T1000 (cell line): ENCODE measurements at places on chromosomes 11 and 22.

- peak; percentile 14 for DNase-seq
These were observed 8.3 kb downstream of the SMTN start for GRCh38 chr22:31089160-31090100.

GRCh38 chr11:113721462-113722066 is 15.5 kb upstream of the TMPRSS5 start:
- no peak for DNase-seq

DNA sequence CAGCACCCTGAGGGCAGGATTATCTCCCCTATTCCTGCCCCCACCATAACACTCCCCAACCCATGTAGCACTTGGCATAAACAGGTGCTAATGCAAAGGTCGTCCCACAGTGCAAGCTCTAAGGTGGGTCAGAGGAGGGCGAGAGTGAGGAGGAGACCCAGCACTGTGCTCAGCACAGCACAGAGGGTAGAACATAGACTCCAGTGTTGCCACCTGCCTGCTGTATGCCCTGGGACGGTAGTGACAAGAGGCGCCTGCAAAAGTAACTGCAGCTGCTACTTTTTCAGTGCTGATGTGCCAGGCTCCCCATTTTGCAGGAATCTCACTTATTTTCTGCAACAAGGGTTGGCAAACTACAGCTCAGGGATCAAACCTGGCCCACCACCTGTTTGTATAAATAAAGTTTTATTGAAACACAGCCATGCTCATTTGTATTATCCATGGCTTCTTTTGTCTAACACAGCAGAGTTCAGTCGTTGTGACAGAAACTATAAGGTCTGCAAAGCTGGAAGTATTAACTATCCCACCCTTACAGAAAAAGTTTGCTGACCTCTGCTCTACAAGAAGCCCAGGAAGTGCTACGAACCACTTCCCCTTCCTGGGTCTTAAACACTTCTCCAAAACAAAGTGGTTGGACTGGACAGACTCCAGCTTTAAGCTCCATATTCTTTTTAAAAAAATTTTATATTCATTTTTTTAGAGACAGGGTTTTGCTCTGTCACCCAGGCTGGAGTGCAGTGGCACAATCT is 16.9 kb upstream of the CDC42BPG start:
- DNase-seq, result no peak

DNA sequence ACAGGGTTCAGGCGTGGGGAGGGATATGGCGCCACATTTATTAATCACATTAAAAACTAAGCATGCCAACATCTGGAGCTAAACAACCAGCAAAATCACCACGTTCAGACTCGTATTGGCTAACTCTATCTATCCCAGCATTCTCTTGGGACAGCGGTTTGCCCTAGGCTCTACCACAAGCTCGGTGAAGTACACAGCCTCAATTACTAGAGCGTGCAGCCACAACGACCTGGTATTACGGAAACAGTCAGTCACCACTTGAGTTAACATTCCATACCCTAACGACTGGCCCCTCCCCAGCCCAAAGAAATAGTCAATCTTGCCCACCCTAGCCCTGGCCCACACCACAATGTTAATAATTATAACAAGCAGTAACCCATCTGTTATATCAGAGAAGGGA is 32.1 kb downstream of the APOL5 start:
- DNase-seq, result no peak

DNA sequence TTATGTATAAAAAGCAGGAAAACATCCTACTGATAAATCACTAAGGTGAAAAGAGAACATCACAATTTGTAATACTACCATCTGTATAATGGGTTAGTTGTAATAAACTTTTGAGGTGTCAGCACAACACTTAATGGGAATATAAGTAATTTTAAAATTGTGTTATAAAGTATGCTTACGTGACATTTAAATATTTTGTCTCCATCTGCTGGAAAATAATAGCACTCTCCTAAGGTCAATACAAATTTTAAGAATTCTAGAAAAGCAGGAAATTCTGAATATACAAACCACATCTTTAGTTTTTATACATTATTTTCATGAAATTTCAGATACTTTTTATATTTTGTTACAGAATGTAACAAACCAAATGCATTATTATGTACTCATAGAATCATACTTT is 19.5 kb downstream of the CWF19L2 start:
- DNase-seq, result no peak

DNA sequence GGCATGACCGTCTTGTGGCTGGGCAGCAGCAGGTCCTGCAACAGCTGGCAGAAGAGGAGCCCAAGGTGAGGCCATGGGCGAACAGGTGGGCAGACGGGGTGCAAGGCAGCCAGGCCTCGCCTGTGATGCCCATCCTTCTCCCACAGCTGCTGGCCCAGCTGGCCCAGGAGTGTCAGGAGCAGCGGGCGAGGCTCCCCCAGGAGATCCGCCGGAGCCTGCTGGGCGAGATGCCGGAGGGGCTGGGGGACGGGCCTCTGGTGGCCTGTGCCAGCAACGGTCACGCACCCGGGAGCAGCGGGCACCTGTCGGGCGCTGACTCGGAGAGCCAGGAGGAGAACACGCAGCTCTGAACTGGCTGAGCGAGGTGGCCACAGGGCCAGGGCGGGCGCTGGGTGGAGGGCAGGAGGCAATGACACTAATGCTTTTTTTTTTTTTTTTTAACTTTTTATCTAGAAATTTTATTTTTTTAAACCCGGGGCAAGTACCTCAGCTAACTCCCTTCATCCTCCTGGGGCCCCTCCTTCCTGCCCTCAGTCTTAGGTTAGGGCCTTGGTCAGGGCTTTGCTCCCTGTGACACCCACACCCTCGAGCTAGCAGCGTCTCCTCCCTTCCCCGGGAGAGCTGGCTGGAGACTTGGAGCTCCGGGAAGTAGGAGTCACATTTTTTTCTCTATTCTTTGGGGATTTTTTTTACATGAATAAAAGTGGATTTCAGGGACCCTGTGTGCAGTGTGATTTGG is 16.0 kb downstream of the PLCB3 start:
- DNase-seq, result no peak

GRCh38 chr11:44531636-44532035 is 33.8 kb upstream of the CD82 start:
- no peak for DNase-seq

DNA sequence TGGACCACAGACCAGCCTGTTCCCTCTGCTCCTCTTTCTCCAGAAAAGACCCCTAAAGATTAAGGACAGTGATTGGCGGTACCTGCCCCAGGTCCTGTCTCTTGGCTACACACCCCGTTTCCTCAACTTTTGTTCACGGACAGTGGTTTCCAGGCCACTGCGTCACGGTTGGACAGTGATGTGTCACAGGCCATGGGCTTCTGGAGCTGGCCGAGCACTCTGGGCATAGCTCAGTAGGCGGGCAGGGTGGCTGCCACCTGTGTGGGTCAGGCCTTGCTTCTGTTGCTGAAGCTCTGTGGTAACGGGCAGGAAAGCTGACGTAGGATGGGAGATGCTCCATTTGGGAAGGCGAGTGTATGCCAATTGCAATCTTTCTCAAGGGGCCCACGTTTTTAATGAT is 13.6 kb downstream of the TUB start:
- DNase-seq, result no peak

DNA sequence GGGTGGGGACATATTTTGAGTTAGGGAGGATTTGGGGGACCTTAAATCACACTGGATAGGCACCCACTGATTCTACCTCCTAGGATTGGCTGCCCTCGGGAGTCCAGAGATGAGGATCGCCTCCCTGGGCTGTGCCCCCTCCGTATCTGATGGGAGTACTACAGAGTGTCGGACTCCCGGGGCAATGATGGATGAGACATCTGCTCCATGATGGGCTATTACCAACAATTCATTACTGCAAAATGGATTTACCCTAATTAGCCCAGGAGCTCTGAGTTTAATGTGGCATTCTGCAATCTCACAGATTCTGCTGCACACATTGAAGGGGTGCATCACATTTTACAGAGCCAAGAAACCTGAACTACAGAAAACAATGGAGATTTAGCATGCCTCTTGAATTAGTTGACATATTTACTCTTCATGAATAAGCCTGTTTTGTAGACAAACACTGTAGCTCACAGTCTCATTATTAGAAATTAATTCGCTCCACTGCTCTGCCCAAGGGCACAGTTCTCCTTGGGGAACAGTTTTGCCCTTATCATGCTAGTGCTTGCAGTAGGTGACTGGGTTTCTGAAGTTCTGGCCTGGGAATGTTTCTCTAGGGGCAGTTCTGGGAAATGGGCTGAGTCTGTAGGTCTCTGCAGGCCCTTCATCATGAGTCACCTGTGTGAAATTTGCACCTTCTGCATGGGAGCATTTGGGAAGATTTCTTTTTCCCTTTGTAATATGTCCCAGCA is 217.1 kb upstream of the PLET1 start:
- DNase-seq, result no peak

- no peak for DNase-seq
These were observed 5.5 kb upstream of the FADS3 start for GRCh38 chr11:61896665-61897386.

DNA sequence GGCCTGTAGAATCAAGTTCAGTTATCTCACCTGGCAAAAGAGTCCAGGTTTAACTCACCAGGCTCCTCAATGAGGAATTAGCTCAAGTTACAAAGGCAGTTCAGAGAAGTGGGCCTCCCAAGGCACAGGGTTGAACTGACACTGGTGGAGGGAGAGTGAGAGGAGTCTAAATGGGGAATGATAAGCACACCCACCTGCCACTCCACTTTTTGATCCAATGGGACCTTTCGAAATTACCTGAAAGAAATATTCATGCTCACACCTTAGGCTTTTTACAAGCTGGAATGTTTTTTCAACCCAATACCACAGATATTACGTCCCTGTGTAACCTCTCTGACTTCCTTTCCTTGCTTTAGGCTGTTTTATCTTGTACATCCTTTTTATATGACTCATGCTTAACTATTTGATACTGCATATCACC is 642.7 kb upstream of the TENM4 start:
- no peak for DNase-seq

DNA sequence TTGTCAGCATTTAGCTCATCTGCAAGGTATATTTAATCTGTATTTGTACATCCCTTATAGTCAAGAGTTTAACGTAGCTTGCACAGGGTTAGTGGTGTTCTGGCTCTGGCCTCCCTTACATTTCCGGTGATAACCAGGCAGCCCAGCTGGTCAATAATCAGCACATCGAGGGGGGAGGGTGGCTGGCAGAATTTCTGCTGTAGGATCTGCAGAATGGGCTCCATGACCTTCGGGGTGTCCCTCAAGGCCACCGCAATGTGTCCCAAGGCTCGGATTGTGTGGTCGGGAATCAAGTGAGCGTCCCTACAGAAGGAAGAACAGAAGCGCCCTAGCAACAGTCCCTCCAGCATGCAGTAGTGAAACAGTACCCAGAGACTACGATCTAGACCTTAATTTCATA is 25.1 kb downstream of the SERPIND1 start:
- no peak for DNase-seq

DNA sequence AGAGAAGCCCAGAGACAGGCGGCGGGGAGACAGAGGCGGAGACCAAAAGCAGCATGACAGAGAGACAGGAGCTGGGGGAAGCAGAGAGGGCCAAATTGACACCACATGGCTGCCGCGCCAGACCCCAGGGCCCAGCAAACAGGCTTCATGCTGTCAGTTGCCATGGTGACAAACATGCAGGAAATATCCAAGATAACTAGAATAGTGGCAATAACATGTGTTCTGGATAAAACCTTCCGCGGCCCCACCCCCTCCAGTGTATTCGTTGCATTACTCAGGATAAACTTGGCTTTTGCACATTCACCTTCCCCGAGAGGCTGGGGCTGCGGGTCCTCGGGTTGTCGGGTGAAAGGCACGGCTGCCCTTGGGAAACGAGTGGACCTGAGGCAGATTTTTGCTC is 49.9 kb upstream of the CDON start:
- DNase-seq, result no peak

DNA sequence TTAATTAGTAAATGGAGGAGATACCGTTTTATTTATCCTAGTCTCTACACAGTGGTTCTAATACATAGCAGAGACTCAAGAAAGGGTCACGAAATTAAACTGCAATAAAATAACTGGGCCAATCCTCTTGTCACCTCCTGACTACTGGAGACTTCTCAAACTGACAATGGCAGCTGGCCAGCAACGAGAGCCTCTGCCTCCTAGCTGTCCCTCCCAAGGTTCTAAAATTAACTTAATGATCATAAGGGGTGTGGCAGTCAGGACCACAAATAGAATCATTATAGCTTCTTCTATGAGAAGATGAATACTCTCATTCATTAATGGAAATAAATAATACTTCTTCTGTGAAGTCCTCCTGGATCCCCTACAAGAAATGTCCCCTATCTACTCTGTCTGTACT is 63.8 kb upstream of the APOA1 start:
- no peak for DNase-seq

- DNase-seq, result no peak
These were observed 377.6 kb downstream of the LRRC4C start for GRCh38 chr11:41081756-41082285.

GRCh38 chr11:35276396-35277145 is 137.6 kb downstream of the CD44 start:
- no peak for DNase-seq

GRCh38 chr22:35835267-35835997 is 117.8 kb downstream of the APOL5 start:
- DNase-seq, result no peak

GRCh38 chr11:96049426-96049825 is 125.5 kb upstream of the MTMR2 start:
- DNase-seq, result no peak

- no peak for DNase-seq
These were observed 68.2 kb downstream of the DNAJC24 start for GRCh38 chr11:31437742-31438435.

GRCh38 chr11:47766509-47767227 is 473 bp downstream of the FNBP4 start:
- peak; percentile 6 for DNase-seq

DNA sequence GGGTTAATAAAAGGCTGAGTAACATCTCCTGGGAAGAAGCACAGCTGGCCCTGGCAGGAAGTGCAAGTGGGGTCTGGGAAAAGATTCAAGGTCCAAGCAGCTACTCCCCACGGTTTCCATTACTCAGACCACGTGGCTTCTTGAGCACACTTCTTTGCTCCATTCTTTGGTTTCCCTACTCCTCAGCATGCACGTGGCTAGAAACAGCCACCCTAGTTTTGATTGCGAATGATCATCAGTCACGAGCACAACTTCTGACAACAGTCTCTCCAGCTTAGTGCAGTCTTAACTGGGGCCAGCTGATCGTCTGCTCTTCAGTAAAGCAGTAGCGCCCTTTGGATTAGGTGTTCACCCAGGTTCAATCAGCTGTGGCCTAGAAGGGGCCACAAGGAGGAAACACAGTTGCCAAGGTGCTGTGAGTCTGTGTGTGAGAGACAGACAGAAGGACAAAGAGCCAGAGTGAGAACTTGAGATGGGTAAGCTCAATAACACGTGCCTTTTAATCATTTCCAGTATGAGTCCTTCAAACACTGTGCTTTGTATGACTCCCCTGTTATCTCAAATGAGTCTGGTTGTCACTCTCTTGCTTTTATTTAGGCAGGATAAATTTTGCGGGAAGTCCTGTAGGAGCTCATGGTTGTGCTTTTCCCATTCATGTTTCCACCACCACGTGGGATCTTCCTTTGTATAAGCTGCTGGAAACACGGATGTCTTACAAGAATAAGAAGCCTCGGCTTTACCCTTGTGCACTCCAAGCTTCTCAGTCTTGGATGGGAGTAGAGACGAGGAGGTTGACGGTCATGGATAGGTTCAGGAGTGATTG is 901 bp upstream of the PARVA start:
- no peak for DNase-seq

DNA sequence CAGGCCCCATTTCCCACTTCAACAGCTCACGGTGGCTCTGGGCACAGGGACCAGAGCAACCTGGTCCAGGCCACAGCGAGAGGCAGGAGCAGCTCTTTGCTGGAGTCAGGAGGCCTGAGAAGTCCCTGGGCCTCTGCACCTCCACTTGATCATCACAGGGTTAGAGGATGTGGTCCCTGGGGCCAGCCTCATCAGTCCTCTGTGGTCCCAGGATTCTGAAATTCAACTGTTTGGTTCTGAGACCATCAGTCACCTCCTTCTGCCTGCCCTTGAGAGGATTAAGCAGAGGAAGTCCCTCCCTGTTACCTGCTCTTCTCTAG is 24.9 kb upstream of the CBX7 start:
- DNase-seq, result no peak
